ENCODE measurements at places on chromosomes 6 and 20.

DNA sequence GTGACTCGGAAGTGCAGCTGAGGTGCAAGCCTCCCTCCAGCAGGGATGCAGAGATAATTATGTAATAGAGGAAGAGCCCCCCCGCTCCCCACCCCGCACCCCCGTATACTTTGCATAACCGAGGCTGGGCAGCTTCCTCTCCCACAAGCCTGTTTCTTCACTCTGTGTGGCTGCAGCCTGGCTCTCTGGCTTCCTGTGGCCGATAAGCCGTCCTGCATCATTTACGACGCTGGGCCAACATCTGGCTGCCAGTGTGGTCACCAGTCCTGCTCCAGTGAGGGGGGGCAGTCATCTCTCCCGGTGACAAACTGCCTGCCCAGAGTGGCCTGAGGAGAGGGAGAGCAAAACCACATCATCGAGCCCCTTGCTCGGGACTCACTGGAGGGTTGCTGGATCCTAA is 59.2 kb downstream of the RBM38 start:
- DNase-seq, result no peak

DNA sequence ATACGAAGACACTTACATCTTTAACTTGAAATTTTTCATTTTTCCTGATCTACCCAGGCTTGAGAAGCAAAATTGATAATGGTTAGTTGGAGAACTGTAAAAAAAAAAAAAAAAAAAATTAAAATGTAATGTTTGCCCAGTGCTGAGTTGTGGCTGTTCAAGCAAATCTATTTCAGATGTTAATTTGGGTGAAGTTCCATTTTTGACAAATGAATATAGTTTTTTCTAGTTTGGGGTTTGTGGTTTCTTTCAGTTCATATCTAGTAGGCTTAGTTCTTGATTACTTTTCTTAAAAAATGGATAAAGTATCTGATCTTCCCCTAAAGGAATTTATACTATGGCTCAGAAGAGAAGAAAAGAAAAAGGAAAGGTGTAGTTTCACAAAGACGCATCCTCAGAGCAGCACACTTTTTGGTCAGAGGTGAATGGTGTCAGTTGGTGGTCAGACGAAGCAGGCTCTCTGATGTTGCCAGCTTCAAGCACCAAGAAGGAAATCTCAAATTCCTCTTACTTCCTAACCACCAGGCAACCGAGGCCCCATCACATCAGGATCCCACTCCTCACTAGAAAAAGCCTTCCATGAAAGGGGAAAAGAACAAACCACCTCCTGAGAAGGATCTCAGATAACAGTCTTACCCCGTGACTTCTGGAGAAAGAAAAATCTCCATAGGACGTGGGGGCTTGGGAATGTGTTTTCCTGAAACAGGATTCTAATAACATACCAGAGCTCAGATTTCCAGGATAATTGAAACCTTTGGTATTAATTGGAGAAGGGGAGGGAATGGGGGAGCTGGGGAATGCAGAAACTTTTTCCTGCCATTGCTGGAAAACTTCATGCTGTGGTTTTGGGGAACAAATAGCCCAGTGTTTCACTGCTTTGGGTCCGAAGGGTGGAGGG is 396.2 kb downstream of the CD83 start:
- no peak for DNase-seq

DNA sequence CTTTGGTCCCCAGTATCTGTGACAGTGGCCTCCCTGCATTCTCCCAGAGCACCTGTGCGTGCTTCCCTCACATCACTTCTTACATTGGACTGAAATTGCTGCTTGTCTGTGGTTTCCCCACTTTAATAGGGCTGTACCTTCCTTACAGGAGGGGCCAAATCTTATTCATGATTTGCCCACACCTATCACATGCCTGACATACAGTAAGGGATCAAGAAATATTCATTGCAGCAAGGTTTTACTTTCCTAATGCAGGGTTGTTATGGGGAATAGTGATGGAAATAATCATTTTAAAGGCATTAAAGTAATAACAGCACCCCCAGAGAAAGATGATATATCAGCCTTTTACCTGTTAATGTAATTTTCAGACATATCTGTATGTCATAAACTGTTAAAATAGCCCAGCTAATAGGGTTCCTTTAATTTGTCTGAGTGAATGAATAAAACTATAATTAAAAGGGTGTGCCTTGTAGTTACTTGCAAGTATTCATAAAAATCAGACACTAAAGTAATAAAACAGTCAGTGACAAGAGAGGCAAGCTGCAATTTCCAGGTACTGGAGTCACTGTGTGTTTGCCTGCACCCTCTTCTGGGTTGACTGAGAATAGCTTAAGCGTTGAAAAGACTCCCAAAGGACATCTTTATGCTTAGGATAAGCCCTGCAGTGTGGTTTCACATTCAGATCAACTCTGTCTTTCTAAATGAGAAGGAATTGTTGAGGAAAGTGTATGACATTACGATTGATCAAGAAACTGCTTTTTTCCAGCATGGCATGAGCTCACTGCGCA is 182.7 kb downstream of the PHACTR1 start:
- no peak for DNase-seq

DNA sequence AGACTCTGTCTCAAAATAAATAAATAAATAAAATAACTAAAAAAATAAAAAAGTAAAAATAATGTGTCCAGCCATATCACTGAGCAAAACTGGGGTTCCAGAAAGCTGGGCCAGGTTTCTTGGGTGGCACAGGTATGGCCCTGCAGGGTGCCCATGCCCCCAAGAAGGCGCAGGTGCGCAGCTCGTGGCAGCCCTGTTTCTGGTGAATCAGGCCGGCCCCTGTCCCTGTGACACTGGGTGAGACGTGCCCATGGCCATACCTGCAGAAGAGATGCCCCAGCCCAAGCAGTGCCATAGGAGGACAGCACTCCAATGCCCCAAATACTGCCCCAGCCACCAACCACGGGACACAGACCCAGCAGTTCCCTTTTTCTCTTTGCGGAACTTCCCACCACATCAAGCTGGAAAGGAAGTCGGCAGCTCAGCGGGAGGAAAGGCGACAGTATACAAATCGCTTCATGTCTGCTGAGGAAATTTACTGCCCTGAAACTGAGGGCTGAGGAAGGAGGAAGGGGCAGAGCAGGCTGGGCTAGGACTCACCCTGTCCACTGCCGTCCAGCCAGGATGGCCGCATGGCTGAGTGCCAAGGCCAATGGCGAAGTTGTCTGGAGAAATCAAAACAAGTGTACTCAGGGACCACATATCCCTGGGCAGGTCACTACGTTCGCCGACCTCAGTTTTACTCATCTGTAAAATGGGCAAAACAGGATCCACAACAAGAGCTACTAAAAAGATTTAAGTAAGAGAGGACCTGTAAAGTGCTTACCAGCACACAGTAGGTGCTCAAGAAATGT is 55.4 kb downstream of the PREX1 start:
- no peak for DNase-seq

GRCh38 chr6:6893701-6894100 is 214.1 kb upstream of the RREB1 start:
- DNase-seq, result no peak

GRCh38 chr6:118577972-118578371 is 29.9 kb downstream of the PLN start:
- DNase-seq, result no peak

DNA sequence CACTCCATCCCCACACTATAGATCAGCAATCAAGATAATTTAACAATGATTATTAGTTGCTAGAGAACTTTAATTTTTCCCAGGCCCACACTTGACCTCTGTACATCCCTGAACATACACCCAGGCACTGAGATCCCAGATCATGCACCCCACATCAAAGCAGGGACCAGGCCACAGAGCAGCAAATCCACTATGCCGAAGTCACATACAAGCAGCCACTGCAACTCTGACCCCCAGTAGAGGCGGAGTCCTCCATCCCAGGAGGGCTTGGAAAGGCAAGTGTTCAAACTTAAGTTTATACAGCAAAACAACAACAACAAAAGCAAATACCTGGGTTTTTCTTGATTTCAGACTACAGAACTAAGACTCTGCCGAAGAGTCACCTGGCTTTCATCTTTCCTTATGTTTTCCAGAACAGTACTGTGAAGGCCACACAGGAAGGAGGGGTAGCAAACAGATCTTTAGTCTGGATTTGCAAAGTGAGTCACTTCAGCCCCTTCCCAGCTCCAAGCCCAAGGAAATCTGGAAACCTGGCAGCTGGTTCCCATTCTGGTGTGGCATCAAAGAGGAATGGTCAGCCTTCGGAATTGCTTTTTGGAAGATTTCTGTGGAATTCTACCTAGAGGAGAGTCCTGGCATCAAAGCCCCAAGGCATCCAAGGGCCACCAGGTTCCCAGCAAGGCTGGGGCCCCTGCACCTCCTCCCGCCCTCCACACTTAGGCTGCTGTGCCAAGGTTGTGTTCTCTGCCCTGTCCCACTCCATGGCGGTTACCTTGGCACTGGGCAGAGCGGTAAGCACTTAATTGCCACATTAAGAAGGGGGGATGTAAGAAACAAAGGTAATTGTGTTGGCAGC is 7.3 kb downstream of the JAG1 start:
- DNase-seq, result no peak

DNA sequence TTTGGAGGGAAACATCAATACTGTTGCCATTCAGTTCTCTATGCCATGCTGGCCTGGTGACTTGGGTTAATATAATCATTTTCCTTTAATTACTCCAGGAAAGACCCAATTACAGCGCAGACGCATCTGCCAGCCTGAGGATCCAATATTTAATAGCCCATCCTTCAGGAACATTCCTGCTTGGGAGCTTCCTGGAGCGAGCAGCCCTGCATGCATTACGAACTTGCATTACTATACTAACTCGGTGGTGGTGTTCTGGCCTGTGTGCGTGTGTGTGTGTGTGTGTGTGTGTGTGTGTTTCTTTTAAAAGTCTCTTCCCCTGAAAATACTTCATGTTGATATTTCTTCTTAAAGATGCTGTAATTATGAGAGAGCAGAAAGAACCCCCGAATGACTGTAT is 26.5 kb downstream of the PMEPA1 start:
- DNase-seq, result no peak

DNA sequence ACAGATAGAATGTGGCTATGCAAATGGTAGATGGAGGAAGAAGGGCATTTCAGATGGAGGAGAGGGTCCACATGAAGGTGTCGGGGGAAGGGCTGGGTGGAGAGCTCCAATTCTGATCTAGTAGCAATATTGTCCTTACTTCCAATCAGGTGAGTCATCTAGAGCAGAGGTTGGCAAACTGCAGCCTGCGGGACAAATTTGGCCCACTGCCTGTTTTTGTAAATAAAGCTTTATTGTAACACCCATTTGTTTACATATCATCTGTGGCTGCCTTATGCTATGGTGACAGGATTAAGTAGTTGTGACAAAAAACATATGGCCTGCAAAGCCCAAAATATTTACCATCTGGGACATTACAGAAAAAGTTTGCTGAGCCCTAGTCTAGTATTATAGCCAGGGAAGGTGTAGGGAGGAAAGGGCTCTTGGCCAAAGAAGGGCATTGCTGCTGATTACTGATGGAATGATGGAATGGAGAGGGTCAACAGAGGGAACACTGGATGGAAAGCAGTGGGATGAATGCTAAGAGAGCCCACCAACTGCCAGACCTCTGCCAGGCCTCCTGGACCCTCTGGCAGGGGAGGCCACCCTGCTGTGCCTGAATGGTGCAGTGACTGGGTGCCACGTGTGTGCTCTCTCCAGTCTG is 79.8 kb downstream of the SLC22A23 start:
- no peak for DNase-seq

GRCh38 chr6:3997177-3997770 is 81.7 kb downstream of the FAM217A start:
- DNase-seq, result no peak

GRCh38 chr6:5314191-5314865 is 53.0 kb downstream of the FARS2 start:
- DNase-seq, result no peak

GRCh38 chr20:46054606-46055005 is 25.6 kb downstream of the SLC12A5 start:
- DNase-seq, result no peak

GRCh38 chr20:25011831-25012241 is 19.3 kb upstream of the APMAP start:
- DNase-seq, result no peak
